Ammon's horn (tissue), 1 donor: ENCODE measurements at places on chromosomes 7 and 10.

- no peak for DNase-seq
Measured at GRCh38 chr10:113914956-113915355, 60.5 kb downstream of the NHLRC2 start.

DNA sequence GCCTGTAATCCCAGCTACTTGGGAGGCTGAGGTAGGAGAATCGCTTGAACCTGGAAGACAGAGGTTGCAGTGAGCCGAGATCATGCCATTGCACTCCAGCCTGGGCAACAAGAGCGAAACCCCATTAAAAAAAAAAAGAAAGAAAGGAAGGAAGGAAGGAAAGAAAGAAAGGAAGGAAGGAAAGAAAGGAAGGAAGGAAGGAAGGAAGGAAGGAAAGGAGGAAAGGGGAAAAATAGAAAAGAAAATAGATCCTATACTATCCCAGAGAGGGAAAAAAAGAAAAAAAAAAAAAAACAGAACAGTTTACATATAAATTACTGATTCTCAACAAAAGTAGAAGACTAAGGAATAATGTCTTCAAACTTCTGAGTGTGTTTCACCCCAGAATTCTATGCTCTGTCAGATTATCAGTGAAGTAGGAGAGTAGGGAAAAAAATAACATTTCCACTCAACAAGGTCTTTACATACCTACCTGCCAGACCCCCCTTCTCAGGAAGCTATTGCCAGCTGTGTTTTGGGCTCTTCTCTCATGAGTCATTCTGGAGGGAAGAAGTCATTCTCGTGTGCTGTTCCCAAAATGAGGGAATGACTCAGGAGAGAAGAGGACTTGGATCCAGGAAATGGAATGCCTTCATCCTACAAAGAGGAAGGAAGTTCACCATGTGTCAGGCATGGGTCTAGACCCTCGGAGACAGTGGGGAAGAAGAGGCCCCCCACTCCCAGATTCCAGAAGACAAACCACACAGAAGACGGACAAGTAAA, 20.9 kb downstream of the RGS10 start:
- DNase-seq, result no peak

DNA sequence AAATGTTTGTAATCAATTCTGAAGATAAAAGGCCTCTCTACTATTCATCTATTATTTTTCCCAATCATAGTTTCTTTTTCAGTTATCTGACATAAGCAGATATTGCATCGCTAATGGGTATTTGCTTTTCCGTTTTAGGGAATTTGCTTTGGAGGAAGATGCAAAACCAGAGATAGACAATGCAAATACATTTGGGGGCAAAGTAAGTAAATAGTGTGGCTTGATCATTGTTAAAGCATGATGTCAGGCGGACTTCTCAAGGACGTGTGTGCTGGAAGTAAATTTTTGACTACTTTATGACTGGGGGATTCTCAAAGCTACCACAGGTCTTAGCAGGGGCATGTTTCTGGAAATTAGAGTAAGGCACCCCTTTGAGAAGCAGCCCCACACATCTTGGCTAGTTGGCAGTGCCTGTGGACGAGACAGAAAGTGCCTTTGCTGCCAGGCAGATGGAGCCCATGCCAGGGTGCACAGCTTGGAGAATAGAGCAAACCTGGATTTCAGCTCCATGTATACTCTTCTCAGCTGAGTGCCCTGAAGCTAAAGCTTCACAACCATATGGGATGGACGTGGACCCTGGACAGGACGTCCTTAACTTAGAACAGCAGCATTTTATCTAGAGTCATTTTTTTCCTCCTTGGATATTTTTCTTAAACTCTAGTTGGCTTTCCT, 68.6 kb downstream of the SRI start:
- peak; percentile 24 for DNase-seq

- no peak for DNase-seq
Measured at GRCh38 chr7:34453150-34453549, 204.9 kb upstream of the NPSR1 start.

DNA sequence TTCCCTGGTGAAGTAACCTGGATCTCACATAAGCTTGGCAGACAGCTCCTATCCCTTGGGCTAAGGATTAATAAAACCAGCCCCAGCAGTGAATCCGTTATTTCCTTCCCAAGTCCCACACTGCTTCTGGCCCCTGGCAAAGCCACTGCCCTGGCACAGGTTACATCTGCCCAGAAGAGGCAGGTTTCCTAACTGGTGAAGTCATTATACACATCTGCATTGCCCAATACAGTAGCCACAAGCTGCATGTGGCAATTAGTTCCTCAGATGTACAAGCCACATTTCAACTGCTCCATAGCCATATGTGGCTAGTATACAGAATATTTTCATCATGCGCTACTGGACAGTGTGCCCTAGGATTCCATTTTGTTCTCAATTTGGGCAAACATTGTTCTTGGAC, 273.0 kb downstream of the GRM8 start:
- no peak for DNase-seq

DNA sequence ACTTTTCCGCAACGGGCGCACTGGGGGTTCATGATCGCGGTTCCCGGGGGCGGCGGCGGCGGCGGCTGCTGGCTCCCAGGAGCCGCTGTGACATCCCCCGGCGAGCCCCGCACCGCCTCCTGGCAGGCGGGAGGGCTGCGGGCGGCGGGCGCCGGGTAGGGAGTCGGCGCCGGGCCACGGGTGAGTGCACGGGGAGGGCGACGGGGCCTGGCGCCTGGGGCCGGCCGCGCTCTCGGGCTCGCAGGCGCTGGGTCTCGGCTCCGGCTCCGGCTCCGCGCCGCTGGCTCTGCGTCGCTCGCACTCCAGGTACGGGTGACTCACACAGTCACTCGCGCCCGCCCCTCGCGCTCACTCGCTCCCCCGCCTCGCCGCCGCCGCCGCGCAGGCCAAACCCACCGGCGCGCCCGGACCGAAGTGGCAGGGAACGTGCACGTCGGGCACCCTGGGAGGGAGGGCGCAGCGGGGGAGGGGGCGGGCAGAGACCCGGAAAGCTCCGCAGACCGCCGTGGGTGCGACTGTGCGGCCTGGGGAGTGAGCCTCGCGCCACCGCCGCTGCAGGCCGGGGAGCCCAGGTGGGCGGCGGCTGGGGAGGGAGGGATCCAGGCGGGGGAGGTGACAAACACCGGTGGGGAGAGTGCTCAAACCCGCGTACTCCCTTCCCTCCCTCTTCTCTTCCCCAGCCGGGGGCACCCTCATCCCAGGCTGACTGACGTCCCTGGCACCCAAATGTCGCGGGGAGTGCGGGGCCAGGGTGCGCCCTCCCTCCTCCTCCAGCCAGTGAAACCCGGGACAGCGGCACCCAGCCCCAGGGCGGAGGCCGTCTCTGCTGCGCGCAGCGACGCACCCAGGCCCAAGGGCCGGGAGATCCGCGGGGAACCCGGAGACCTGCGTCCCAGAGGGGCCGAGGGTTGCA, 276.9 kb upstream of the NEBL start:
- peak; percentile 63 for DNase-seq
